CD4-positive, alpha-beta T cell treated with Interleukin-15 for 1 hour (primary cell): ENCODE measurements at places on chromosomes 12 and 14.

GRCh38 chr12:28844718-28845117, 304.4 kb upstream of the FAR2 start:
- no peak for DNase-seq

DNA sequence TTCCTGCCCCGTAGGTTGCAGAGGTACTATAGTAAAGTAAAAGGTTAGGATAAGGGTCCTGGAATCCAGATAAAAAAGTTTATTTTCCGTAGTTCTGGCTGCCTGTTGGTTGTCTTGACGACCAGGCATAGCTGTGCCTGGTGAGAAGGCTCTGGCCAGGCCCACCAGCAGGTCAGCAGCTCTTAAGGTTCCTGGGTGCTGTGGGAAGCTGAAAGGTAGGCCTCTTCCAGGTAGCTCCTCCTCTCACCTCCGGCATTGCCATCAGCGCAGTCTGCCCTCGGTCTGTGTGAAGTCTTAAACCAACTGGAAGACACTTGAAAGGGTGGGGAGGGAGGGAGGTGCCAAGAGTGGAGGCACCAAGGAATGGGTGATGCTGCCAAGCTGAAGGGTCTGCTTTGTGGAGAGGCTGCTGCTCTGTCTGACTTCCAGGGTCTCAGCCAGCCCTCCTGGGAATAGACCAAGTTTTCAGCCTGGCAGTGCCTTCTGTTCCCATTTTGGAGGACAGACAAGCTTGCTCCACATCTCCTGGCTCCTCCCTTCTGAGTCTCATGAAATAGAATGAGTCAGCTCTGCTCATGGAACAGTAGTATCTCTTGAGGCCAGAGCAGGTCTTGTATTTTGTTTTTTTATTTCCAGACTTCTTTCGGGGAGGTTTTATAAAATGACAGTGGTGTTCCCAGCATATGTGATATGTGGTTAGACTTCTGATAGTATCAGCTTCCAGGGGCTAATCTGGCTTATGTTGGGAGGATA, 5.2 kb upstream of the ACADS start:
- no peak for DNase-seq

DNA sequence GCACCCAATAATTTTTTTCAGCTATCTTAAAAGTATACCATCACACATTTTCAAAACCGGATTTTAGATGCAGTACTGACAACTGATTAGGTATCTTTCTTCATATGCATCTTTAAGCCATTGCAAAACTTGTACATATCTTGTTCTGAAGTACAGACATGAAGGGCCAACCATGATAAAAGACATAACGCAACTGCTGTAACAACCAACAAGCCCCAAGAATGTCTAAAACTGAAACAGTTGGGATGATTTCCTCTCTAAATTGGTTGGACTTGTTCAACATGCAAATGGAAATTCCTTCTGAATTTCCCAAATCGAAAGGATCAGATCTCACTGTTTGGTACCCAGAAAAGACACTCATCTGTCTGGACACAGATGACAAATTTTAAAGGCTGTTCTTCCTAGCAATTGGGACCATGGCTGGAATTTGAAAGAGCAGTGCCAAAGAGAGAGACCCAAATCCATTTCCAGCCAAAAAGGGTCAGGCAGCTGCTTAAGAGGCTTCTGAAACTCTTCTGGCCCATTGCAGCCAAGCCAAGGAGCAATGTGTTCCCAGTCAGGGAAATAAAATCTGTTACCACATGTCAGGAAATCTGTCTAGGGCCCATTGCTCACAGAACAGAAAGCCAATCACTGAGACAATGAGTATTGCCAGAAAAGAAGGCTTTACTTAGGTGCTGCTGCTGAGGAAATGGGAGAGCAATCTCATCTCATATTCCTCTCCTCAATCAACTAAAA, 1122.4 kb upstream of the USP15 start:
- no peak for DNase-seq

GRCh38 chr14:98822917-98823316, 449.1 kb downstream of the BCL11B start:
- no peak for DNase-seq

DNA sequence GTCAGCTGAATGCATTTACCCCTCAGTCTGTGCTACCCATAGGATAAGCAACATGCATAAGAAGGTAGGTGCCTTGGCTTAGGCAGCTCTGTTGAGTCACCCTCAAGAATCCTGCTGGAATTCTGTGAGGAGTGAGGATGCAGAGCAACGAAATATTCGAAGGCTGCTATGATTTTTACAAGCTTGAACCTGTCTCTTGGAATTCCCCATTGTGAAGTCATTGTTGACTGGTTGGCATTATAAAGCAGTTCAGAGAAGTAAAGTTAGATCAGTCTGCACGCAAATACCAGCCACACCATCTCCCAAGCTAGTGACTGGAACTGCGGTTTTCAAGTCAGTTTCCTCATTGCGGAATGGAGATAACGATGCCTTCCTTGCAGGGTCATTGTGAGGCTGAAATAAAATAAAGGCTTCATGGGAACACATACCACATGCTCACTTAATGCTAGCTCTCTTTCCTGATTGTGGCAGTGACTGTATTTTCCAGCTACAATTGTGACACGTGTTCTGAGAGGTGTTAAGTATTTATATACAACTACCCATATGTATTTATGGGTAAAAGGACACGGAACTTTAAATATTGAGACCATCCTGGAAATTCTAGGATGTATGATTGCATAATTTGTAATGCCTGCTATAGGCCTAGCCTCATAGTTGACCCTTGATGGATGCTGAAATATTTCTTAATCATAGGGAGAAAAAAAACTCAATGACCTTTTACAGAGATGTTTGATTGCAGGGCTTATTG, 96.7 kb downstream of the ETV6 start:
- DNase-seq = peak; percentile 68
